Body of pancreas (tissue), 4 donors: ENCODE measurements at places on chromosomes 1 and 21. TPM values are rescaled to one million over a fixed set of nuclear protein-coding genes. Genes with fewer than 3 reads are reported as not detected.
A peak's percentile ranks its signal among the peaks of the same experiment; 100 is the strongest.

The PLK3 gene
- 29.7 TPM for total RNA-seq

The AMY1C gene
- total RNA-seq: 0.66 TPM

The KDM5B gene
- 28.7 TPM for total RNA-seq

The KRTAP19-3 gene
- not detected for total RNA-seq

The CHODL gene
- 0.26 TPM for total RNA-seq

The CFHR2 gene
- not detected for total RNA-seq

The RXFP4 gene
- not detected for total RNA-seq

The MPL gene
- total RNA-seq: not detected

The GABPA gene
- total RNA-seq: 8.9 TPM

GRCh38 chr21:45403825-45404729 is 888 bp upstream of the COL18A1 start:
- no peaks in the 10 kb centered on the region for H3K27me3 ChIP-seq
- peaks cover 48% of the 10 kb centered on the region for H3K4me1 ChIP-seq
- H3K36me3 ChIP-seq: no peaks in the 10 kb centered on the region
- no peak overlapping the region for H3K4me3 ChIP-seq

- no peaks in the 10 kb centered on the region for H3K36me3 ChIP-seq
- H3K27me3 ChIP-seq: no peaks in the 10 kb centered on the region
- no peak overlapping the region for H3K4me3 ChIP-seq
- peaks cover 15% of the 10 kb centered on the region for H3K4me1 ChIP-seq
Measured at GRCh38 chr1:59697150-59697800, 117.5 kb upstream of the HOOK1 start.

GRCh38 chr1:60273185-60273584 is 199.6 kb upstream of the C1orf87 start:
- no peak overlapping the region for H3K4me3 ChIP-seq
- no peaks in the 10 kb centered on the region for H3K27me3 ChIP-seq
- H3K4me1 ChIP-seq: peaks cover 44% of the 10 kb centered on the region
- no peak overlapping the region for H3K27ac ChIP-seq

DNA sequence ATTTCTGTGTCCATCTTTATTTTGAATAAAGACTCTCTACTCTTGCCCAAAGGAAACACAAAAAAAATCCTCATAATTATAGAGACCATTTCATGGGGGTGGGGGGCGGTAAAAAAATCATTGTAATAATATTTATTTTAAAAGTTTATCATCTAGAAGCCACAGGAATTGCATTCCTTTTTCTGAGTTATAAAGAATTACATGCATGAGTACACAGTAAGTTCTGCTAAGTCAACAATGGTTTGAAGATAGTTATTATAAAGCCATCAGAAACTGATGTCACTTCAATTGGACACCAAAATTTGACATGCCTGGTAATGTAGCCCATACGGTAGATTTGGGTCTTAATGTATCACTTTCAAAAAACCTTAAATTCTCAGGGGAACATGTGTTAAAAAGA is 478.1 kb upstream of the NR5A2 start:
- H3K27ac ChIP-seq: no peak overlapping the region
- no peak overlapping the region for H3K4me3 ChIP-seq
- no peak for DNase-seq
- no peaks in the 10 kb centered on the region for H3K4me1 ChIP-seq

DNA sequence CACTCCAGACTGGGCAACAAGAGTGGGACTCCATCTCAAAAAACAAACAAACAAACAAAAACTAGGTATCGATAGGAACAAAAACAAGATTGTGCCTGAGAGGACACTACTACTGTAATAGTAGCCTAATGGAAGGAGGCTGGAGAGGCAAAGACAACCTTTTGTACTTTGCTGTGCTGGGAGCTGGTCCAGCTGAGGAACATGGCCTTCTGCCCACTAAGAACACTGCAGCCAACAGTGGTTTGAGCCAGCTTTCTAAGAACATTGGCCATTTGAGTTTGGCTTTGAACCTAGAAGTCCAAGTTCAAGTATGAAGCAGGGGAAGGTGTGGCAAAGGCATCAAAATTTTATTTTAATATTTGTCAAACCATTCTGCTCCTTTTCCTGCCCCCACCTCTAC is 22.7 kb upstream of the RGS8 start:
- no peaks in the 10 kb centered on the region for H3K4me1 ChIP-seq
- peak; percentile 77 for DNase-seq
- no peaks in the 10 kb centered on the region for H3K36me3 ChIP-seq
- no peaks in the 10 kb centered on the region for H3K27me3 ChIP-seq

DNA sequence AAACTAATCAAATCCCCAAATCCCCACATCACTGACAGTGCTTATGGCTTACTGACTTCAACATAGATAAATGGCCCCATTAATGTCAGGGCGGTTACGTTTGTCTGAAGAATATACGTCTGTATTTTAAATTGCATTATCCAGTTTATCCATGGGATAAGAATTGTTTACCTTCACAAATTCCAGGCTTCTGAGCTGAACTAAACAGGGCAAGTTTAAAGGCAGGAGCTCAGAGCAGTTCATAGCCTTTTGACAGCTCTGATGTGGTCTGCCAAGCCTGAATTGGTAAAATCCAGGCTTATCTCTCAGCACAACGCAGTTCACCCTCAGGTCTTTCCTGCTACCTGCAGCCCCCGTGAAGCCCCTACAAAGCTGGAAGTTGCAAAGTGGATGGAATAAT is 79.5 kb upstream of the GREM2 start:
- no peaks in the 10 kb centered on the region for H3K4me1 ChIP-seq
- no peak for DNase-seq
- no peaks in the 10 kb centered on the region for H3K36me3 ChIP-seq
- H3K27ac ChIP-seq: no peak overlapping the region
- H3K4me3 ChIP-seq: no peak overlapping the region

- H3K36me3 ChIP-seq: no peaks in the 10 kb centered on the region
- no peak overlapping the region for H3K27ac ChIP-seq
- H3K27me3 ChIP-seq: no peaks in the 10 kb centered on the region
- H3K4me3 ChIP-seq: no peak overlapping the region
- no peak for DNase-seq
- H3K4me1 ChIP-seq: no peaks in the 10 kb centered on the region
Measured at GRCh38 chr1:114075546-114076242, 78.0 kb downstream of the SYT6 start.

DNA sequence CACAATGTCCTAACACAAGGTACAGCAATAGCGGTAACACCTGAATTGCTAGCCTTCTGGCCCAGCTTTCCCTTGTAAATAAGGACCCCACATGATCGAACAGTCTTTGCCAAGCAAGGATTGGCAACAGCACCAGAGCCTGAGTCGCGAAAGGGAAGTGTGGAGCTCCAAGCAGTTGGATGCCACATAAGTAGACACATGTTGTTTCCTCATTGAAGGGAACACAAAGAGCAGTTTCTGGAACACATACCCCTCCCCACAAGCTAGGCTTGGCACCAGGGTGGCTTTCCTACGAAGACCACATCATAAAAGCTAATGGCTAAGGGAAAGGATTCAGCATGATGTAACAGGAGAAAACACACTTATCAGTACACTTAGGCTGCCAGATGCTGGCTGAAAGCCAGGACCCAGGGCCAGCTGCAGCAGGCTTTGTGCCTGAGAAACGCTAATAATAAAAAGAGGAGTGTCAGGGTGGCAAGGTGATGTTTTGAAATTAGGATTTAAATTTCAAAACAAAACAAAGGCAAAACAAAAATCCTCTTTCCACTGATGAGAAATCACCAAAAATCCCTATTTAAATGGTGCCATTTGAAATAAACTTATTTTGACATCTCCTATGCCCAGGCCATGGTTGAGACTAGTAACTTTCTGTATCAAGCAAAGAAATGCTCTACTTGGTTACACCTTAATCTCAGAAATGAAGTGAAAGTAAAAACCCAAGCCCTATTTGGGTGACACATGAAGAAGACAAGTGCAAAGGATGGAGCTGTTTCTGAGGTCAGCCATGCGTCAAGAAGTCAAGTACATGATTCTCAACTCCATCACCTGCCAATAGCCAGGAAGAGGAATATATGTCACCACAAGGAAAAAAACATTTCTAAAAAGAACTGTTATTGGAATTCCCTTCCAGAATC is 11.9 kb upstream of the CPLANE2 start:
- H3K27me3 ChIP-seq: no peaks in the 10 kb centered on the region
- H3K4me3 ChIP-seq: no peak overlapping the region
- no peaks in the 10 kb centered on the region for H3K36me3 ChIP-seq
- H3K4me1 ChIP-seq: peaks cover 63% of the 10 kb centered on the region
- peak; percentile 96 for DNase-seq

DNA sequence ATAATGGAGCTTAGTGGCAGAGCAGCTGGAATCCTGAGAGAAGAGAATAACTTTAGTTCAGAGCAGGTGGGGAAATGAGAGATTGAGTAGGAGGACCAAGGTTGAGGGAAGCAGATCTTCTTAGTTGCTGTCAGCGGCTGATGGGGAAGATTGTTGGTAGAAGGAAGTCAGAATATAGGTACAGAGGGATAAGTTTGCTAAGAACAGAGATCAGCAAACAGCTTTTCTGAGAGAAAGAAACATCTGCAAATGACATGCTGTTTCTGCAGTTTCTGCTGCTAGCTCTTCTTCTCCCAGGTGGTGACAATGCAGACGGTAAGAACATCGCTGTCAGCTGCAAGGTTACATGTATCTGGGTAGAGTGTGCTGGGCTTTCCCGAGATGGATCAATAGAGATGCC is at the start of gene CD1C:
TSS of gene CD1C (plus strand) at position 113 of the 400 bp plus-strand sequence. CDS start at position 255, 142 bp downstream.
- no peaks in the 10 kb centered on the region for H3K4me1 ChIP-seq
- H3K27me3 ChIP-seq: no peaks in the 10 kb centered on the region
- no peak within 1 kb of the TSS for H3K27ac ChIP-seq

GRCh38 chr1:32082022-32082421 is 9.3 kb downstream of the TMEM39B start:
- H3K4me3 ChIP-seq: no peak overlapping the region
- no peaks in the 10 kb centered on the region for H3K36me3 ChIP-seq
- H3K4me1 ChIP-seq: no peaks in the 10 kb centered on the region
- DNase-seq: no peak
- H3K27ac ChIP-seq: no peak overlapping the region

GRCh38 chr1:45304311-45305081 is 22.2 kb upstream of the HPDL start:
- peaks cover 12% of the 10 kb centered on the region for H3K4me1 ChIP-seq
- DNase-seq: peak; percentile 62
- H3K27me3 ChIP-seq: no peaks in the 10 kb centered on the region
- H3K36me3 ChIP-seq: no peaks in the 10 kb centered on the region
- H3K27ac ChIP-seq: peak overlapping the region; percentile 85

- H3K36me3 ChIP-seq: no peaks in the 10 kb centered on the region
- H3K4me1 ChIP-seq: no peaks in the 10 kb centered on the region
- H3K27me3 ChIP-seq: no peaks in the 10 kb centered on the region
- no peak overlapping the region for H3K4me3 ChIP-seq
Measured at GRCh38 chr21:38492007-38492406, 6.3 kb downstream of the ERG start.

DNA sequence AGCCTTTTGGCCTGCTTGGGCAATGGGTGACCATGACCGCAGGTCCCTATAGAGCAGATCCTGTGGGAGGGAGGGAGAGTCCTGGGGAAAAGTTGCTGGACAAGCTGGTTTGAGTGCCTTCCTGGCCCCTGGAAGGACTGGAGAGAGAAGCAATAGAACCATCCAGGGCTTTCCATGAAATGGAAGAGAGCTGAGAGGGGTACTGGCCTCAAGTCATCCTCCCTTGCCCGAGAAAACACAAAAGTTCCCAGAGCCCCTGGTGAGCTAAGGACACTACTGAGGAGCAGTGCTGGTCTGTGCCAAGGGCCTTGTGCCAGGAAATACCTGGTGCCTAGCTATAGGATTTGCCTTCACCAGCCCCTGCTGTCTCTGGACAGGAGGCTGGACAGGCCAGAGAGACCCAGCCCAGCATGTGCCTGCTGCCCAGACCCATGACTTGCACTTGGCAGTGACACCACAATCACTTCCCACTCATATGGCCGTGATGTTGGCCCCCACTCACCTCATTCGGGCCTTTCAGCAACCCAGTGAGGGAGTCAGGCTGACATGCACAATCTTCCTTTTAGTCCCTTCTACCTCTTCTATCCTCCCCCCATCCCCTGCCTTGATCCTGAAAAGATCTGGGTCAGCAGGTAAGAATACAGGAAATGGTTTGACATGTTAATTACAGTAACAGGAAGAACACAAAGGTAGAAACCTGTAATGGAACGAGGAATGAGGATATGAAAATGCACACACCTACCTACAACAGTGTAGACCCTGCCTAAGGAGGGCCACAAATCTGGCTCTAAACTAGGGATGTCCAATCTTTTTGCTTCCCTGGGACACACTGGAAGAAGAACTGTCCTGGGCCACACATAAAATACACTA is 7.0 kb downstream of the SH3BP5L start:
- no peaks in the 10 kb centered on the region for H3K27me3 ChIP-seq
- no peak for DNase-seq
- no peak overlapping the region for H3K4me3 ChIP-seq
- no peak overlapping the region for H3K27ac ChIP-seq
- H3K36me3 ChIP-seq: peaks cover 8% of the 10 kb centered on the region
- H3K4me1 ChIP-seq: peaks cover 34% of the 10 kb centered on the region

GRCh38 chr1:236018885-236019453 is 45.9 kb downstream of the NID1 start:
- H3K4me3 ChIP-seq: no peak overlapping the region
- peak; percentile 71 for DNase-seq
- H3K36me3 ChIP-seq: no peaks in the 10 kb centered on the region
- peak overlapping the region; percentile 29 for H3K27ac ChIP-seq
- H3K27me3 ChIP-seq: no peaks in the 10 kb centered on the region
- no peaks in the 10 kb centered on the region for H3K4me1 ChIP-seq

GRCh38 chr1:25053576-25054250 is 123.6 kb upstream of the RUNX3 start:
- no peak overlapping the region for H3K27ac ChIP-seq
- H3K27me3 ChIP-seq: no peaks in the 10 kb centered on the region
- no peaks in the 10 kb centered on the region for H3K4me1 ChIP-seq
- H3K36me3 ChIP-seq: no peaks in the 10 kb centered on the region

DNA sequence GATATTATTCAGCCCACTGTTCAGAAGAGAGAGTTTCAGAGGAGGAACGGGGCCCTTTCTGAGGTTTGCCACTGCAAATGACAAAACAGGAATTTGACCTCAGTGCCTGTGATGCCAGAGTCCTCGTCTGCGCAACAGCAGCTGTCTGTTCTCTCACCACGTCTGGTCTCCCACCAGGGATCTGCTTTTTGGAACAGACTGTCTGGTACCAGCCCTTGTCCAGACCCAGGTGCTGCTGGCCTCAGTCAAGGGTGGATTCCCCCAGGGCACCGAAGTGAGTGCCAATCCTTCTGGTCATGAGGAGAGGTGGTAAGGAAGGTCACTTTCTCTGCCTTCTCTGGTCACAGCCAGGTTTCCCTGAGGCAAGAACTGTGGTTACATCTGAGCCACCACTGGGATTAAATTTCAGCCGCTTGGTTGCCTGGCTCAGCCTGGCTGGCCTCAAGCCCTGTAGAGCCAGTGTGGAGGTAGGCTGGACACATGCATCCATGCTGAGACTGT is 2.3 kb upstream of the BCAN start:
- no peaks in the 10 kb centered on the region for H3K27me3 ChIP-seq
- H3K4me1 ChIP-seq: peaks cover 15% of the 10 kb centered on the region
- no peaks in the 10 kb centered on the region for H3K36me3 ChIP-seq
- DNase-seq: no peak

DNA sequence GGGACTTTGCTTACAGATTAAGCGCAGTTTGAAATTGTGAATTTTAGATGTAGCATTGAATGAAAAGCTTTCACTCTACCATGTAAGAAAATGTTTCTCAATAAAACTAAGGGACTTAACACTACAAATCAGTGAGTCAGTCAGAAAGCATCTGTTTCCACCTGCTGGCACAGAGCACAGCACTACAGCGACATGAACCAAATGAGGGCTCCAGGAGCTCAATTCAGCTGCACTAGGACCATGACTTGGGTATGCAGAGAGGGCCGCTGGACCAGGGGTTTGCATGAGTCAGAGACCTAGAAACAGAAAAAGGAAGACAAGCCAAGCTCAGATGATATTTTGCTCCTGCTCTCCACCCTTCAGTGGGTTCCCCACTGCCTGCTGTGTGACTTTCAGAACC is 5.2 kb downstream of the SUSD4 start:
- H3K36me3 ChIP-seq: no peaks in the 10 kb centered on the region
- DNase-seq: no peak
- no peaks in the 10 kb centered on the region for H3K27me3 ChIP-seq
